ENCODE measurements at places on chromosomes 13 and 19.

DNA sequence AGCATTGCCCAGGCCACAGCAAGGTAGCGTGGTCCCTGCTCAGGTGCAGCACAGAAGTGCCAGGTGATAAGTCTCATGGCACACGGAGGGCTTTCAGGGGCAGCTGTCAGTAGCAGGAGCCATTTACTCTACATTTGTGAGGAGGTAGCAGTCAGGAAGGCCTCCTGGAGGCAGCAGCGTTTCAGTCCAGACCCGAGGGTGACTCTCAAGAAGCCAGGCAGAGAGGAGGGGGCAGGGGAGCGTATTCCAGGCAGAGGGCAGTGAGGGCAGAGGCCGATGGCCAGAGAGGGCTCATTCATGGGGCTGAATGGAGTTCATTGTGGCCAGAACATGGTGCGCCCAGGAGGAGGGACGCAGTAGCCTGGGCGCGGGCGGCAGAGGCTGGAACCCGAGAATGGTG is 8.9 kb downstream of the PIAS4 start:
- no peak for DNase-seq

- no peak for DNase-seq
Observed at GRCh38 chr13:43478211-43478610, 308.6 kb downstream of the ENOX1 start.

DNA sequence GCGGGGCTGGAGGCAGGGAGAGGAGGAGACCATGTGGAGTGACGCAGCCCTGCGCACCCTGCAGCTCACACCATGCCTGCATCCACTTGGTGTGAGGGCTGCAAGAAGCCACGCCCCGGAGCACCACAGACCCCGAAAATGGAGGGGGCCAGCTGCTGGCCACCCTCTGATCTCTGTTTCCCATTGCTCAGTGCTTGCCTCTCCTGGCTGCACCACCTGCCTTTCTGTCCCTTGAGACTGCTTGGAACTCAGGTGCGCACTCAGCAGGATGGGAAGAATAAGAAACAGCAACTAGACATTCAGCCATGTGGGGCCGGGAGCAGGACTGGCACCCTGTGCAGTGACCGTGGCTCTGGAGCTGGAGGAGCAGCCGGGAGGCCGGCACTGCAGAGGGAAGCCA is 64.0 kb downstream of the ANKRD10 start:
- no peak for DNase-seq

DNA sequence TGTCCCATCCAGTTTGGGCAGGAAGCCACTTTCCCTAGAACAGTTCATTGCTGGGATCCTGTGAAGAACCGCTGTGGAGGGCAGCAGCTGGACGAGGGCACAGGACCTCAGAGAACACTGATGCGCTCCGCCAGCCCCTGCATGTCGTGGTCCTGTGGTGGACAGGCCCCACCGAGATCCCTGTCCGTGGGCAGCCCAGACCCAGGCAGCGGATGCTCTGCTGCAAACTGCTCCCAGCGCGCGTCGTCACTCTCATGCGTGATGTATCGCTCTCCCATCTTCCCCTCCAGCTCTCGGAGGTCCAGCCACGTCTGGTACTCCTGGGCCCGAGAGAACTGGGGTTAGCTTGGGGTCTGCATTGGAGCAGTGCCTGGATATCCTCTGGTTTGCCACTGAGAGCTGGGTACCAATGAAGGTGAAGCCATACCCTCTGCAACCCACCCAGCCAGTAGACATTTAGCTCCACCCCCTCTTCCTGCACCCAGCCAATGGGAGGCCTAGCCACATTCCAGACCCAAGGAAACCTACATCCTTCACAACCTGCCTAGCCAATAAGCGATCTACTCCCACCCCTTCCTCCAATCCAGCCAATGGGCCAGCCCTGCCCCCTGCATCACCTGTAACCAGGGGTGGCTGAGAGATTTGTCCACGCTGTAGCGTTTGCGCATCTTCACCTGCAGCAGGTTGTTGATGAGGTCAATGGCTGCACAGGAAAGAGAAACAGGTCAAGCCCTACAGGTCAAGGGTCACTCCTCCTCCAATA is 13.6 kb upstream of the DACT3 start:
- no peak for DNase-seq

- no peak for DNase-seq
Observed at GRCh38 chr19:30287259-30287658, 84.9 kb upstream of the ZNF536 start.

- DNase-seq = no peak
Observed at GRCh38 chr13:41064493-41064892, 3.2 kb downstream of the WBP4 start.

DNA sequence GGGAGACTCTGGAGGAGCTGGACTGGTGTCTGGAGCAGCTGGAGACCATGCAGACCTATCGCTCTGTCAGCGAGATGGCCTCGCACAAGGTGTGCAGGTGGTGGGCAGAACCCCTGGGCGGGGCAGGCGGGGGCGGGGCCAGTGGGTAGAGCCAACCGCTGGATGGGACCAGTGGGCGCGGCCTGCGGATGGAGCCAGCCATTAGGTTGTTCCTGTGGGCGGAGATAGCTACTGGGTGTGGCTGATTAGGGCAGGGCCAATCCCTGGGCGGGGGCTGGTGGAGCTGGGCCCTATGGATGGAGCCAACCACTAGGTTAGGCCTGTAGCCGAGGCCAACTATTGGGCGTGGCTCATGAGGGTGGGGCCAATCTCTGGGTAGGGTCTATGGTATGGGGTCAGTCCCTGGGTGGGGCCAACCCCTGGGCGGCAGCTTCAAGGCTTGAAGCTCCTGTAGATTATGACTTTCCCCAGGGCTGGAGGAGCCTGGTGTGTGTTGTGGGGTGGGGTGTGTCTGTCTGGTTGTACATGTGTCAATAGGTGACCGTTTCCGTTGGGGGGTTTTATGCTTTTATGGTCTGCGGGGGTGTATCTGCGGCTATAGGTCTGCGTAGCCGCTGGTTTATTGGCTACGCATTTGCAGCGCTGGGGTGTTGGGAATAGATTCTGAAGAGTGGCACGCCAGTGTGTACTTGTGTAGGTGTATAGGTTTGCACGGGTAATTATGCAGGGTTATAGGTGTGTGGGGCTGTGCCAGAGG is 30.7 kb downstream of the PDE4A start:
- no peak for DNase-seq

- no peak for DNase-seq
Observed at GRCh38 chr13:44747179-44747578, 171.0 kb upstream of the TSC22D1 start.

GRCh38 chr13:21800837-21801616 is 130.2 kb downstream of the FGF9 start:
- no peak for DNase-seq

DNA sequence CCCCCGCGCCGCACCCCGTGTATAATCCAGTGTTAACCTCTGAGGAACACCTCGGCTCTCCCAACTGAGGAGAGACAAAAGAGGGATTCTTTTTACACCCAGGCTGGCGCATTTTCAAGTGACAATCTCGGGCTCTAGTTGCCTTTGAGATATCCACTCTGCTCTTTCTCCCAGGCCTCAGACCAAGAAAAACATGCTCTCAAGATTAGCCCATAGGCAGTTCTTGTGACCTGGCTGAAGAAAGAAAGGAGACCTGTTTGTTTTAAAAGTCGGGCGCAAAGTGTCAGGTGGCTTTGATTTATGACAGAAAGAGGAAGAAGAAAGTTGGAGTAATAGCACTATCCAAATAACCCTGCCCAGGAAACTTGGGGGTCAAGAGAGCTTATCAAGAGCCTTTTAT is 27.3 kb downstream of the SHISA2 start:
- no peak for DNase-seq

DNA sequence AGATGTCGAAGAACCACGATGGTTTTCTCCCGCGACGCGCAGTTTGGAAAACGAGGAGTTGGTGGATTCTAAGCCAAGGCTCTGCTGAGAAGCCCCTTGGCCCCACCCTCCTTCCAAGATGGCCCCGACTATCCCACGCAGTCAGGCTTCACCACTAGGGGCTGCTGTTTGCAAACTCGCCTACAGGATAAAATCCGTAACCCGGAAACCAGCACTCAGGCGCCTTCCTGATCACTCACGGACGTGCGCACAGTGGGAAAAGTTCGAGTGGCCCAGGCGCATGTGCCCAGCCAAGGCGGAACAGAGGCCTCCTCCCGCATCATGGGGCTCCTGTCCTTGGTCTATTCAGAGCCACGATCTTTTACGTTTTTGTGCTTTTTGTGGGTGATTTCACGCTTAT is 19.2 kb upstream of the UQCR11 start:
- peak; percentile 76 for DNase-seq

DNA sequence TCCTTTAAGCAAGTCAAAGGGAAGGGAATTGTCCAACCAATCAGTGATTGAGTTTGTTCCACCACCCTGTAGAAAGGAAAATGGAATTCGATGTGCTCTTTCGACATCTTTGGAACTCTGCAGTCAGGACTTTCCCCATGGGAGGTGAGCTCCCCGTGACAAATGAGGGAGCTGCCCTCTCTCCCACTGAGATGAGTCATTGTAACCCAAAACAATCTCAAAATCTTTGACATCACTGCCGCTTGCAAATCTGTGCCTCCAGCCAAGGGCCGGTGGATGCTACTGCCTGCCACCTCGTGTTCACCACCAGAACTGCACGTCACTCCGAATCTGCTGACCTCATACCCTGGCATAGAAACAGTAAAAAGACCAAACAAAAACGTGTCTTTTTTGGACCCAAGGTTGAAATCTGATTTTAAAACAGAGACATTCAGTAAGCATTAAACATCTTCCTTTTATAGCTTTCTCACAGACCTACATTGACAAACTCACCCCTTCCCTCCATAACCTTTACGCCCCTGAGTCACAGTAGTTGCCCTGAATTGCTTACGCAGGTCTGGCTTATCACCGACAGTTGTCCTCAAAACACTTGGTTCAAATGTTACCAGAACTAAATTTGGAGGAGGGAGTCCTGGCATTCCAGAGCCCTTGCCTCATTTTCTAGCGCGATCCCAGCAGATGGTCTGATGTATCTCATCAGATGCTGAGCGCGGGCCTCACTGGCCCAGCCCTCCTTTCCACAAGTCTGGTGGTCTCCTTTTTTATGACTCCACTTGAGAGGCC is 105.2 kb downstream of the COL4A2 start:
- DNase-seq = peak; percentile 87

- DNase-seq = no peak
Observed at GRCh38 chr19:49758292-49758691, 4.8 kb downstream of the TSKS start.

- DNase-seq = no peak
Observed at GRCh38 chr13:23811366-23812062, 77.7 kb downstream of the MIPEP start.

DNA sequence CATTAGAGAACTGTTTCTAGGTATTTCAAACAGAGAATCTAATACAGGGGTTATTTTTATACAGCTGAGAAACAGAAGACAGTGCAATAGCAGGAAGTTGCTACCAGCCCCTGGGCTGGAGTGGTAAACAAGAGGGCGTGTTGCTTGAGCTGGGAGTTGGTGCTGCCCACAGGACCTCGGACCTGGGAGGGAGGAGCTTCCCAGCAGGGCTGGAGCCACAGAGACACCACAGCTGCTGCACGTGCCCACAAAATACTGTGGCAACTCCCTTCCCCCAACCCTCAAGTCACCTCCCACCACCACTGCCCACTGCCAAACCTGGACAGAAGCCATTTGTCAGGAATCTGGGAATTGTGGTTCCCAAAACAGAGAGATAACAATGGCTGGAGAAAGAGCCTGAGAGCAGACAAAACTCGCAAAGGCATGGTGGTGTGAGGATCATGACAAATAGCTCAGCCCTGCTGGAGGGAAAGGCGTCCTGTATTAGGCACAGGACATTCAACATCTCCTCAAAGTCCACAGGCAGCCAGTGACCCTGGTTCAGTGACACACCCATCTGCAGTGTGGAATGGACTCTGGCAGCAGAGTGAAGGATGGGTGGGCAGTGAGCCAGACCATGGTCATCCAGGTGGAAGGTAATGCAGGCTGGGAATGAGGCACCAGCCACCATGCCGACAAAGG is 57.2 kb downstream of the SPATA13 start:
- peak; percentile 49 for DNase-seq

DNA sequence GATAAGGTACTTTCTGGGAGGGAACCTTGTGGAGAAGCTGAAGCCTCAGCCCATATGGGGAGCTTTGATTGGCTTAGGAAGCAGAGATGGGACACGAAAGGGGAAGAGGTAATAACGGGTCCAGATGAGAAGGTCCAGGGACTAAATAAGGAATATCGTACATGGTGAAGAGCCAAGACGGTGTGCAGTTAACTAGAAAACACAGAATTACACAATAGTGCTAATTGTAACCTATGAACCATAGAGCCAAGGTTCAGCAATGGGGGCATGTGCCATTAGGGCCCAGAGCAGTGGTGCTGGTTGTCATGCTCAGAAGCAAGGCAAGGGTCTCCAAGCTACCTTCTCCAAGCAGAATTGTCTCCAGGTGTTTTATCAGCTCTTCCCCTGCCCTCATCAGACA is 106.1 kb downstream of the IRS2 start:
- no peak for DNase-seq

DNA sequence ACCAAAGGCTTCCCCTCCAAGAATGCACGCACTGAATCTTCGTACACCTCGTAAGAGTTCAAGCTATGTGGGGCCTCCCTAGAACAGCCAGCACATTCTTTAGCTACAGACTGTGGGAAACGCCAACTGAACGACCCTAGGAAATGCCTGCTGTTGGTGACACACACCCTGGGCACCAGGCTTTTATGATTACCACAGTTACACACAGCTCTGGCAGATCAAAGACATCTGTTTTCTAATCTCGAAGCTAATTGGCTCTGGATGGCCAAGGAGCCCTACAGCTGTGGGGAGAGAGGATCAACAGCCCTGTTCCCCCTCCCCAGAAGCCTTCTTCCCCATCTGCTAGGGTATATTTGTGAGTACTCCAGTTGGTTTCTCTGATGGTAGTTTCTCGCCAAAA is 123.0 kb downstream of the COL4A1 start:
- no peak for DNase-seq

DNA sequence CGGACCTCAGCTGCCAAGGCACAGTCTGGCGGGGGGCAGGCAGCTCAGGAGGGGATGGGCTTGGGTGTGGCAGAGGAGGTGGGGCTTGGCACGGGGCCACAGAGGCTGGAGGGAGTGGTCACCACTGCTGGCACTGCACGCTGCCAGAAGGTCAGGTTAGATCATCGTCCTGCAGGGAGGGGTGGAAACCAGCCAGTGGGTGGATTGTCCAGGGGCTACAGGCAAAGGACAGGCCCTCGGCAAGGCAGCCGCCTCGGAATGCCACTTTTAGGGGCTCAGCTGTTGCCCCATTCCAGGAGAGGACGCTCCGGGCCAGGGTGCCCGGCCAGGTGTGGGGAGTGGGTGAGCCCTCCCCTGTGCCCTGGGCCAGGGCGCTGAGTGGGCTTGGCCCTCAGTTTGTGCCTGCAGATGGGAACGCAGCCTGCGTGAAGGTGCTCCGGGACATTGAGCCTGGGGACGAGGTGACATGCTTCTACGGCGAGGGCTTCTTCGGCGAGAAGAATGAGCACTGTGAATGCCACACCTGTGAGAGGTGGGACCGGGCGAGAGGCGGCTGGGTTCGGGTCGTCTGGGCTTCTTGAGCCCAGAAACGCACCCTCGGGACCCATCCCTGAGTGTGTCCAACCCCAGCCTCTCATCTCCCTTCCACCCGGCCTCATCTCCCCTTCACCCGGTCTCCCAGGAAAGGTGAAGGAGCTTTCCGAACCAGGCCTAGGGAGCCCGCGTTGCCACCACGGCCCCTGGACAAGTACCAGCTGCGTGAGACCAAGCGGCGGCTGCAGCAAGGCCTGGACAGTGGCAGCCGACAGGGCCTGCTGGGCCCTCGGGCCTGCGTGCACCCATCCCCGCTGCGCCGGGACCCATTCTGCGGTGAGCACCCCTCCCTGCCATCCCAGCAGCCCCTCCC is 6.4 kb downstream of the KMT5C start:
- no peak for DNase-seq

- no peak for DNase-seq
Observed at GRCh38 chr13:113390874-113391497, 27.1 kb upstream of the GRTP1 start.

All from suppressor macrophage (primary cell).